Activated naive CD4-positive, alpha-beta T cell (primary cell): ENCODE measurements at places on chromosomes 6 and 20.

DNA sequence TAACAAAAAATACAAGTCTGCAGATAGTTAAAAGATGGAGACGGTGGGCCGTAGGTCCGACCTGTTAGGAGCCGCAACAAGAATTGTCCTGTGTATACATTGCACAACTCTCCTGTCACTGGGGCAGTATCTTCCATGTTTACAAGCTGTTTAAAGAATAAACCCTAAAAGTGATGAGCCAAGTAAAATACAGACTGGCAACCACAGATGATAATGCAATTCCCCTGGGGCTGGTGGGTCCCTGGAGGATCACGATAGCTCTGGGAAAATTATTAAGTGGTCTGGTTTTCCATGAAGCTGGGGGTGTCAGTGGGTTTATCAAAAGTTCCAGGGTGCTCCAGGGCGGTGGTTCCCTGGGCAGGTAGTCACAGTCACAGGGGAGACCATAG lies 8.1 kb upstream of the FAM50B start:
- no peak for DNase-seq

DNA sequence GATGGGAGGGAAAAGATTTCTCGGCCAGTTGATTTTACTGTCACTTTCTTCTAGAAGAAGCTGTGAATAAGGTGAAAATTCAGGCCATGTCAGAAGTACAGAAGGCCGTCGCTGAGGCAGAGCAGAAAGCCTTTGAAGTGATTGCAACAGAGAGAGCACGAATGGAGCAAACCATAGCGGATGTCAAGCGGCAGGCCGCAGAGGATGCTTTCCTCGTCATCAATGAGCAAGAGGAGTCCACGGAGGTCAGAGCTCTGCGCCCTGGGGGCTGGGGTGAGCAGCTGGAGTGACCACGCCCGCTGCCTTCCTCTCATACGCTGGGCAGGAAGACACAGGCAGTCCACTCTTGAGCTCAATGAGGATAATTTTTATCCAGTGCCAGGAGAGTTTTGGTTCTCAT lies 21.8 kb upstream of the C20orf144 start:
- no peak for DNase-seq

- DNase-seq: peak; percentile 17
These were observed 52.5 kb downstream of the ALDH5A1 start for GRCh38 chr6:24547243-24547642.

GRCh38 chr6:153123801-153124200 lies 7.3 kb downstream of the RGS17 start:
- DNase-seq: no peak

DNA sequence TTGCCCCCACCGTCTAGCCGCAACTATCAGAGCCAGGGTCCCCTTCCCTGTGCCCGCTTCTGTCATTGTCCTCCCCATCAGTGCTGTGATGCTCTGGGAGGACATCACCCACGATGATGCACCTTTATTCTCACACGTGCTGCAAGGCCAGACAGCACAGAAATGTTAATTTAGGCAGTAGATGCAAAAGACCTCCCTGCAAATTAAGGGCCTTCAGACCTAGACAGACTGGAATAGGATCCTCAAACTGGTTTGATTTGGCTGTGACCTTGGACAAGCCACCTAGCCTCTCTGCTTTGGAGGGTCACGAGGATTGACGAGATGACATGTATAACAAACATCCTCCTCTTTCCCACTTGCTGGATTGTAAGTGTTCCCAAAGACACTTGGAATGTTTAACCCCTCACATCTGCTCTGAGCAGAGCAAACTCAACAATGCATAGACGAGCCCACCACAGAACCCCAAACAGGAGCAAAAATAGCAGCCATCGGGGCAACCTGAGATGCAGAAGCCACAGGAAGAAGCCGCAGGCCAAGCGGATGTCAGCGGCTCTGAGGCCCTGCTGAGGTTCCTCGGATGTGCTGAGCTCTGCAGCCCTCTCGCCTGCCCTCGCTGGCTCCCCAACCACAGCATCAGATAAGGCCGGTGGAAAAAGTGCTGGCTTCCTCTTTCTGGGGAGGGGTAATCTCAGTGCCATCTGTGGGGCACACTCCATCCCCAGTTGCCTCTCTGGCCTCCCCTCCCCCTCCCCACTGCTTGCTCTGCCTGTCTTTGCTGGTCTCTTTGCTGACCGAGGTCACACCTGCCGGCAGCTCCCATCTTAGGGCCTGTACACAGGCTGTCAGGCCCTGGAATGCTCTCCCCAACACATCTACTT lies 35.3 kb downstream of the TOX2 start:
- DNase-seq: no peak

- DNase-seq: no peak
These were observed 442.1 kb downstream of the HTR1B start for GRCh38 chr6:77021232-77021631.

- no peak for DNase-seq
These were observed 65.5 kb downstream of the ISM1 start for GRCh38 chr20:13286607-13287006.

- DNase-seq: no peak
These were observed 679 bp upstream of the RING1 start for GRCh38 chr6:33207552-33208090.

DNA sequence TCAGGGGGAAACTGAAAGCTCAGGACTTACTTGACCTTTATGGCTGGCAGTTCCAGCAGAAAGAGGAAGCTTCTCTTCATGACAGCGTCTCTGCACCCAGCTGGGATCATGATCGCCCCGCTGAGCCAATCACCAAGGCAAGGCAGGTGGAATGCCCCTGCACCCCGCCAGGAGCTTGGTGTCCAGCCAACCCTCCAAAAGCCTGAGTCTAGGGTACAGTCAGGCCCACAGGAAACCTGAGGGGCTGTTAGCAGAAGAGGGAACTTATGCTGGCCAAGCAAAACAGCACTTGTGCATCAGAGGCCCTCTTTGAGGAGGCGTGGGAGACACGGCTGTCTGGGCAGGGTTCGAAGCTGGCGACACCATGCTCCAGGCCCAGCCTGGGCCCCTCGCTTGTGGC lies 188.3 kb upstream of the GMDS start:
- no peak for DNase-seq

- no peak for DNase-seq
These were observed 34.4 kb downstream of the EFHC1 start for GRCh38 chr6:52454556-52454955.

GRCh38 chr6:12613811-12614210 lies 102.8 kb upstream of the PHACTR1 start:
- DNase-seq: no peak

DNA sequence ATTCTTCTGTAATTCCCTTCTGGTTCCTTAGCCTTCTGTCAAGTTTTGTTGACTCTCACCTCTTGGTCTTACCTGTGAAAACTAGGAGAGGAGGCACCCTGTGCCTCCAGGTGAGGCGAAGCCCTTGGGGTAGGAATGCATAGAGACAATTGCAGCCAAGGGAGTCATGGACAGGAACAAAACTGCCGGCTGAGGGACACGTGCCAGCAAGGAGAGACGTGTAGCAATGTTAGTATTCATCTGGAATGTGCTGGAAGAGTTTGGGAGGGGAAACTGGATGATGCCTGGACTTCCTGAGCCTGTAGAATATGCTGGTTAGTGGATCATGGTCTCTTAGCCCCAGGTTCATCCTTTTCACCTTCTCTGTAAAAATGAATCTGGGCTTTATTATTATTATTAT lies 3.9 kb upstream of the TIAM2 start:
- DNase-seq: no peak
